ENCODE measurements at places on chromosomes 4 and X. TPM values are rescaled to one million over a fixed set of nuclear protein-coding genes. Genes with fewer than 3 reads are reported as not detected.

The ADGRL3 gene
- 193 TPM for total RNA-seq

The KLKB1 gene
- 0.29 TPM for total RNA-seq

The DCAF4L1 gene
- 0.17 TPM for total RNA-seq

The ANKRD17 gene
- total RNA-seq = 91.9 TPM

The DCHS2 gene
- 97.4 TPM for total RNA-seq

The TKTL1 gene
- not detected for total RNA-seq

The DDX53 gene
- not detected for total RNA-seq

The FOXR2 gene
- not detected for total RNA-seq

The PLCXD1 gene
- total RNA-seq = 36.4 TPM

The CITED1 gene
- total RNA-seq = 42.7 TPM

The CPZ gene
- 0.27 TPM for total RNA-seq

The IBSP gene
- not detected for total RNA-seq

The XAGE1B gene
- total RNA-seq = not detected

The GAGE12F gene
- not detected for total RNA-seq

The DSPP gene
- not detected for total RNA-seq

The CT45A10 gene
- not detected for total RNA-seq

Data from glutamatergic neuron (in vitro differentiated cells).